ENCODE measurements at places on chromosomes 2 and 18. TPM values are rescaled to one million over a fixed set of nuclear protein-coding genes. Genes with fewer than 3 reads are reported as not detected.

The ZC3H6 gene
- 5.0 TPM for polyA plus RNA-seq

The EVX2 gene
- polyA plus RNA-seq = not detected

The DSG4 gene
- polyA plus RNA-seq = not detected

The IL18R1 gene
- 1.4 TPM for polyA plus RNA-seq

The TEKT4 gene
- not detected for polyA plus RNA-seq

The BMP10 gene
- polyA plus RNA-seq = not detected
